ENCODE measurements at places on chromosomes 2 and 18.

GRCh38 chr18:75945265-75945933 is 517.9 kb upstream of the SMIM21 start:
- no peak for DNase-seq

DNA sequence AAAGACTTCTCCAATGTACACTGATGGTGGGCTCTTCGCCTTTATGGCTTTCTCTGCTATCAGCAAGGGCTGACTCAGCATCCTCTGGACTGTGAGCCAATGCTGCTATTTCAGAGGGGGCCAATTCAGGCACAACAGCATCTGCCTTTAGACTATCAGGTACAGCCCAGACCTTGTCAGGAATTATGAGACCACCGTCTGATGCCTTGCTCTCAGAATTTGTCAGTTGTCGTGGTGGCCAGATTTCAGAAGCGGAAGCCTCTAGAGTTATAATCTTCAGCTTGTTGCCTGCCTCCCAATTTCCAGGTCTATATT is 92.7 kb downstream of the ALPK2 start:
- DNase-seq: no peak

DNA sequence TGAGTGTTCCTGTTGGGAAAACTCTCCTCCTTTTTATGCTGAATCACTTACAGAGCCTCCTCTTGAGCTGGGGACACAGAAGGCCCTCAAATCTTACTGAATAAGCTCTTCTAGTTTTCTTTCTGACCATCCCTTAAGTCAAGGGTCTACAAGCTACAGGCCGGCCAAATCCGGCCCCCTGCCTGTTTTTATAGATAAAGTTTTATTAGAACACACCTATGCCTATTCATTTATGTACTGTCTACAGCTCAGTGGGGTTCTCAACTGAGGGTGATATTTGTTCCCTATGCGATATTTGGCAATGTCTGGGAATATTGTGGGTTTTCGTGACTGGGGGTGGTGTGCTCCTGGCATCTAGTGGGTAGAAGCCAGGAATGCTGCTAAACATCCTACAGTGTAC is 14.0 kb downstream of the CDC42EP3 start:
- DNase-seq: no peak

DNA sequence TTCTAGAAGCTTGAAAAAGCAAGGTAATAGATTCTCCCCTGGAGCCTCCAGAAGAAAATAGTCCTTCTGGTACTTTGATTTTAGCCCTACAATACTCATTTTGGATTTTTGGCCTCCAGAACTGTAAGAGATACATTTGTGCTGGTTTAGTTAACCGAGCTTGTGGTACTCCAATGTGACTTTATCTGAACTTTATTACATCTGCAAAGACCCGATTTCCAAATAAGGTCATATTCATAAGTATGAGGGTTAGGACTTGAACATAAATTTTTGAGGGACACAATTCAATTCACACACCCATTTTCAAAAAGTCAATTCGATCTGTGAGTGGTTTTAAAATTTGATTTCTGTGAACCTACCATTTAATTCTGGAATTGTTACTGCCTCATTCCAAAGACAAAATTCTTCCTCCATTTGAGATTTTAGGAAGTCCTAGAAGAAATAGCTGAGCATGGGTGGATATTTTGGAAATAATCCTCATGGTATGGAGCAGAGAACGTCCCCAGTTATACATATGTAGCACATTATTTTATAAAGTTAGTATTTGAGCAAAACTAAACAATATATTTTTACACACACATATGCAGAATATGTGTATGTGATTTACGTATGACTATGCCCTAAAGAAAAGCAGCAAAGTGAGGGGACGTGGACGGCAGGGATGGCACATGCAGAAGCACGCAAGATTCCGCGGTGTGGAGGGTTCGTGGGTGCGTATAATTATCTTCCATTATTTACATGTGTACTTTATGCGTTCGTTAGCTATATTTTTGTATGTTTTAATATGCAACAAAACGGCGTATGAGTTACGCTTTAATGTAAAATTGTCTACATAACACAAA is 905 bp upstream of the NUP35 start:
- DNase-seq: no peak

DNA sequence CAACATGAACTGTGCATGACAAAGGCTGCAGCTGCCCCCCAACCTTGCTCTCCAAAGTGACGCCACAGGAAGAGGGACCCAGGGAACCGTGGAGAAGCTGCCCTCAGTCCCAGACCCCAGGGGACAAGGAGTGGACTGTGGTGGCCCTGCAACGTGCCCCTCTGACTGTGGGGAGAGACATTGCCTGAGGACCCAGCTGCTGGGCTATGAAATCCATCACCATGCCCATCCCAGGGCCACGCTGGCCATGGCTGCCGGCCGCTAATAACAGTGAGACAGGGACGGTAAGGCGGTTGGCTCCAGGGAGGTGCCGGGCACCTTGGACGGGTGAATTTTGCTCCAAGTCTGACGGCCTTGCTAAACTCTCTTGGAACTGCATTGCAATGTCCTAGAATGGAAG is 211.3 kb upstream of the HDAC4 start:
- no peak for DNase-seq

GRCh38 chr2:230156782-230157699 is 62.7 kb downstream of the SP110 start:
- DNase-seq: no peak
